ENCODE measurements at places on chromosomes 5 and 9.

- no peak for DNase-seq
Observed at GRCh38 chr9:125409217-125409636, 147.6 kb downstream of the GAPVD1 start.

DNA sequence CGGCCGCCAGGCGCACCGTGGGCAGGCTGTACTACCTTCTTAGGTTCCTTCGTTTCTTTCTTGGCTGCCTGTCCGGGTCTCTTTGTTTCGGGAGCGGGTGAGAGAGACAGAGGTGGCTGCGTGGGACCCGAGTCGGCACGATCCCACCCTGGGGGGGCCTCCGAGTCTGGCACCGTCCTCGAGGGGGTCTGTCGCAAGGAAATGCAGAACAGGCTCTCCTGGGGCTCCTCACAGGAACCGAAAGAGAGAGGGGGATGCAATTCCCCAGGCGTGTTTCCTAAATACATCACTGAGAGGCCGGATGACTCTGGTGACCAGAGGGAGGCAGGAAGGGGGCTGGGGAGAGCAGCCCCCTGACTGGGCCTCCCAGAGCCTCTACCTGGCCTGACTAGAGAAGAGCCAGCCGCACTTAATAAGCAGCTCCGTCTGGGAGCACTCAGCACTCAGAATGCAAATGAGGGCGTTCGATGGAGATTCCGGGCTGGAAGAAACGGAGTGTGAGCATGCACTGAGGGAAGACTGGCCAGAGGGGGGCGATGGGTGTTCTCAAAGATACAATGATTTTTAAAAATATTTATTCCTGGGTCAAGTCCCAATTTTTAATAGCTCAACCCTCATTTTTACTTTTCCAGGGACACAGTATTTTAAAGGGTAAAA is 11.7 kb upstream of the INPP5E start:
- DNase-seq: no peak

- DNase-seq: no peak
Observed at GRCh38 chr9:126173401-126173800, 153.2 kb upstream of the MVB12B start.

DNA sequence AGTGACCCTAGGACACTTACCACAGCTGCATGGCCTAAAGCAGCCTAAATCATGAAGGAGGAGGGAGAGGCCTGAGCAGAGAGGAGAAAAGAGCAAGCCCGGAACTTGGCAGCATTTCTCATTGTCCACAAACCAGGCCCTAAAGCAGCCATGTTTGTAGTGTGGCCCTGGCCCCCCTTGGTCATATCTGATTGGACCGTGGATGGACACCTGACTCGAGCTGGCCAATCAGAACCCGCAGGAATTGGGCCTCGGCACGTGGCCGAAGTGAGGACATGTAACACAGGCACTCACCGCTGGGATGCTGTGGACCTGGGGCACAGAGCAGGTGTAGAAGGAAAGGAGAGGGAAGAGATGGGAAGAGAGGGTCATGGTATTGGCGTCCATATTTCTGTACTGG is 56.9 kb downstream of the ASS1 start:
- no peak for DNase-seq

DNA sequence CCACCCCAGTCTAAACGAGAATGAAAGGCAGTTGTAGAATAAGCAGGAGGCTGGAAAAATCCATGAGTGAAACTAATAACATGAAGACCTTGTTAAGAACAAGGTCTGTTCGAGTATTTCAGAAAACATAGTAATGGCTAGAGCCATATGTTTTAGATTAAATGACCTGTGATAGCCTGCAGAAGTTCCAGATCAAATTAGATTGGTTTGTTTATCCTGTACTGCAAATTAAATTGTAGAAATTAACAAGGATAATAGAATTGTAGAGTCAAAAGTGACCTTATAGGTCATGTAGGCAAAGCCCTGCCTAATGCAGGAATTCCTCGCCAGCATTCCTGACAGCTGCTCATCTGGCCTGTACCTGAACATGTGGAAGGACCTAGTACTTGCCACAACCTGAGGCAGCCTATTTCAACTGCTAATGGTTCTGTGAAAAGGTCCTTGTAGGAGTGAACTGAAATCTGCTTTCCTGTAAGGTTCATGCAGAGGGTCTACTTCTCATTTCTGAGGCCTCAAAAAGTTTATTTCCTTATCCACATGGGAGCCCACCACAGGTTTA is 17.2 kb downstream of the LIX1 start:
- DNase-seq: no peak

- no peak for DNase-seq
Observed at GRCh38 chr5:94223235-94223634, 395.2 kb downstream of the KIAA0825 start.

DNA sequence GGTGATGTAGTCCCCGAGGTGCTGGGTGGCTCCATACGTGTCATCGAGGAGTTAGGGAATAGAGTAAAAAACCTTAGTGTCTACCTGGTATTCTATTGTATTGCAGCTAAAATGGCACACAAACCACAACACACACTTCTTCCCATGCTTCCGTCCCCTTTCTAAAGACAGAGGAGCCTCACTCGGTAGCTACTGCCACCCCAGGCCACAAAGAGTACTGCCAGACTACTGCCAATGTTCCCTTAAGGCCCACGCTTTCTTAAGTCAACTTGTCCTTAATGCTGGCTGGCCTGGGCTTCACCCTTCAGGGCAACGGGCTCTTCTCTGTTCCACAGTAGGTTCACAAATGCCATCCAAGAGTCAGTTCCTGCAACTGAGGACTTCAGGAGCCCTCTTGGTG is 673.0 kb downstream of the ELAVL2 start:
- no peak for DNase-seq

DNA sequence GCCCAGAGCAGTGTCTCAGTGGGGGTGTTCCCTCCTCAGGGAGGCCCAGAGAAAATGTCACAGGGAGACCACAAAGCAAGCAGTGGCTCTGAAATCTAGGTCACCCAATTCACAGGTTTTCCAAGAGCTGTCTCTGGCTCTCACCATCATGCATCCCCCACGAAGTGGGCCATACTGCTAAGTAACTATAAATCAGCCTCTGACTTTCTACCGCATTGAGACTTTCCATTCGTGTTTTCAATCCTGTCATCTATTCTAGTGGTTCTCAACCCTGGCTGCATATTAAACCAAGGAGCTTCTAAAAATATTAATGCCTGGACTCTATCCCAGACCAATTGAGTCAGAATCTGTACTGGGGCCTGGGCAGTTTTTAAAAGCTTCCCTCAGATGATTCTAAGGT is 2.0 kb upstream of the C1QTNF3 start:
- no peak for DNase-seq

GRCh38 chr5:98179791-98180755 is 593.4 kb upstream of the RGMB start:
- DNase-seq: no peak

DNA sequence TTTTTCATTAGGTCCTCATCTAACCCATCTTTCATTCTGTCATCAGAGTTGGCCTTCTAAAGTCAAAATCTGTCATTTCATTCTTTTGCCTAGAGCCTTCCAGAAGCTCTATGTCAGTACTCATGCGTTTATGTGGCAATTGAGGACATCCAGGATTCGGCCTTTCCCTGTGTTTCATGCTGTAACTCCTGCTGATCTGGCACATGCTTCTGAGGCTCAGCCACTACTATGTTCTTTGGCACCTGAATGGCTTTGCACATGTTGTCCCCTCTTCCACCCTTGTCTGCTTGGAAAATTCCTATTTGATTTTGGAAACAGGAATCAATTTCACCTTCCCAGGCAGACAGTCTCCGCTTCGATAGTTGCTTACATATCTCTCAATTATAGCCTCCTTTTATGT is 84.9 kb downstream of the GDNF start:
- DNase-seq: no peak

DNA sequence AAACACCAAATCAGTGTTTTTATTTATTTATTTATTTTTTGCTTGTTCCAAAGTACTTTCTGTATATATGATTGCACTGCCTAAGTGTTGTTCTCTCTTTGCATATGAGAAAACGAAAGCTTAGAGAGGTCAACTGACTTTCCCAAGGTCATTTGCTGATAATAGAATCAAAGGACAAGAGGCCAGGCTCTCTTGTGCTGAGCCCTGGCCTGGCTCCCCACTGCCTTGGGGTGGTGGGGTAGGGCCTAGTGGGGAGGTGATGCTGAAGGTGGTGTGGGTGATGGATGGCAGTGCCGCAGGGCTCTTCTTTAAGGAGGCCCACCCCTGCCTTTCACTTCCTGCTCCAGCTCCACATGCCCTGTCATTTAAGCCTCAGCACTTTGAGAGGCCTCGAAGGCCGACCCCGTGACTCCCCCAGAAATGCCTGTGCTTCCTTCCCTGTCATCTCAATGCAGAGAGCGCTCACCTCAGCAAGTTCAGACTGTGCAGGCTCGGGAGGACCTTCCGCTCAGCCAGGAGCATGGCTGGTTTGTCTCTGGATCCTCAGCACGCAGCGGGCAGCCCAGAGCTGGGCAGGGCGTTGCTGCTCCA is 59.5 kb downstream of the SMIM23 start:
- DNase-seq: no peak

DNA sequence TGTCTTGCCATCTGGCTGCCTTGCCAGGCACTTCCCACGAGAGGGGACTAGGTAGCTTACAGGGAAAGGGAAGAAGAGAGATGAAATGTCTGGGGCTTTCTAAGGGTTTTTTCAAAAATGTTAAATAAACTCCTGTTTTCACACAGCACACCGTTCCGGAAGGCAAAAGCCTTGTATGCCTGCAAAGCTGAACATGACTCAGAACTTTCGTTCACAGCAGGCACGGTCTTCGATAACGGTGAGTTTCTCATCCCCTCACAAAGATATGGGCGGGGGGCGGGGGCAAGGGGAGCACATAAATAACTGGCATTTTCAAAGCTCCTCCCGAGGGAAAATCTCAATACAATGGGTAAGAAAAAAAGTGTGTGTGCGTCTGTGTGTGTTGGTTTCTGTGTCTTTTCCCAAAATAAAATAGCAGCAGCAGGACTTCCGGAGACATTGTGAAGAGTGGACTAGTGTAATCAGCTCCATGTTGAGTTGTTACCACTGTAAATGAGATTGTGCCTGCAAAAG is 189.6 kb downstream of the NR3C1 start:
- no peak for DNase-seq

- DNase-seq: no peak
Observed at GRCh38 chr9:82082563-82082962, 94.0 kb downstream of the SPATA31D1 start.

DNA sequence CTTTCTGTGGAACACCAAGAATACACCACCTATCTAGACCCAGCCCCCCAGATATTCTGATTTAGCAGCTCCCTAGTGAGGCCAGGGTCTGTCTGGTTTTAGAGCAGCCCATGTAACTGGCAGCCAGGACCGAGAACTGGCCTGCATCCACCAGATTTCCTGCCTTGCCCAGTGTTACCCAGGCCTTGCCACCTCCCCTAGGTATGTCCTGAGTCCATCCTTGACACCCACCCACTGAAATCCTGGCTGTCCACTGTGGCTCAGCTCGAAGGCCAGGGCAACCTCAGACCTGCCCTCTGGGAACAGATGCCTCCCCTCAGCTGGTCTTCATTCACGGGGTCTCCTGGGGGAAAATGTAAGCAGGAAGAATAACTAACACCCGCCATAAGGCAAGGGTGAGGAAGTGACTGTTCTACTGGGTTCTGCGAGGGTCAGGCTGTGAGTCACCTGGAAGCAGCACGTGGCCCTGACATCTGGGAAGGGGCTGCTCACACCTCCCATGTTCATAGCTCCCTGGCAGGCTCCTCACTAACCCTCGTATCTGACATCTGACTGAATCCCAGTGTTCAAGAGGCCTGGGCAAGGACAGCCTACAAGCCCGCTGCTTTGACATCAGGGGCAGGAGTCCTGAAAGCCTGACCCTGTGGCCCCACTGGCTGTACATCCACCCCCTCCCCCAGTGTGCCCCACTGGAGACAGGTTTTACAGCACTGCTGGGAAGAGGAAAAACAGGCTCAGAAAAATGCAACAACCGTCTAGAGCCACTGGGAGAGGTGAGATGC is 72.7 kb downstream of the SEMA4D start:
- DNase-seq: no peak

GRCh38 chr5:43021151-43021550 is 19.0 kb downstream of the ANXA2R start:
- no peak for DNase-seq

All from stimulated activated CD4-positive, alpha-beta T cell treated with anti-CD3 and anti-CD28 coated beads, Interleukin-15, amount 100 ng/mL, for 1 hour (primary cell).